Liver (tissue), 10 donors: ENCODE measurements at places on chromosomes 13 and 19. TPM values are rescaled to one million over a fixed set of nuclear protein-coding genes. Genes with fewer than 3 reads are reported as not detected.
A peak's percentile ranks its signal among the peaks of the same experiment; 100 is the strongest.

DNA sequence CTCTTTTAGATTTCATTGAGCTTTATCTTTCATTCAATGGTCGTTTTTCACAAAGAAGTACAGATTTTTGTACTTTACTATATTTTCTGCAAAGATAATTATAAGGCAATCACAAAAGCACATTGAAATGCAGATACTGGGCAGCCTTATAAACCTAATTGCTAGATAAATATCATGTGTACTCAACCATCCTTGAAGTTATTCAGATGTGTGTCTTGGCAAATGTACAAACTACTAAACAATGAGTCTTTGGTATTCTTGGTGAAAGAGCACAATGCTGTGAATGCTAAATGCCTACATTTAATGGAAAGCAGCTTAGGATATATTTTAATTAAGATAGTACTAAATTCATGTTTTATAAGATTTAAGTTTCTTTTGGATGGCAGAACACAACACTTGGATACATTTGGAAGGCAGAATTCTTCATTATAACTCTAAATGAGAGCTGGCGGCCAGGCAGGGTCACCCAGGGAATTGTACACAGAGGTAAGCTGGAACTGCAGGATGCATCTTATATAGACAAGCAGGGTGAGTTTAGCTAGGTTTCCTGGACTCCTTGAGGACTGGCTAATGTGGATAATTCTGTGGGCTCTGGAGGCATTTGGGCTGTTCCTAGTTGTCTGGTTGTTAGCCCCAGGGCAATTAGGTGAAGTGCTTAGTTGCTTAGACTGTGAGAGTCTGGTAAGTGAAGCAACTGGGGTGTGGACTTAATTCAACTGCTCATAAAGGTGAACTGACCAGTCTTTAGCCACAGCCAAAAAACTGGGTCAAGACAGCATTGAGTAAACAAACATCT is 286.6 kb downstream of the PCDH20 start:
- H3K4me1 ChIP-seq = no peaks in the 10 kb centered on the region
- no peaks in the 10 kb centered on the region for H3K36me3 ChIP-seq
- H3K27me3 ChIP-seq = no peaks in the 10 kb centered on the region
- H3K27ac ChIP-seq = no peak overlapping the region
- no peak for DNase-seq

DNA sequence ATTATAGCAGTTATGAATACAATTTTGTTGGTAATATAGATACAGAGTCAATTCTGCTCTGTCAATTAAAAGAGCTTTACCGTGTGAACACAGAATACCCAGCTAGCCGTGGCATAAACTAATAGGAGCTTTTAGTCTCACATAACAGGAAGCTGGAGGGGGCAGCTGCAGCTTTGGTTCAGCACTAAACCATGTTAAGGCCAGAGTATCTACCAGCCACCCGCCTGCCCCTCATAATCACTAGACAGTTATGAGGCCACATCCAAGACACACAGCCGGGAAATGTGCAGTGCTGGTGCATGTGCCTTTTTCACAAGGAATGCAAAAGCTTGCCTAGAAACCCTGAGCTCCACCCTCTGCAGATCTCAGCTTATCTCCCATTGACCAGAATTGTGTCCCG is 62.3 kb downstream of the SGCG start:
- no peak overlapping the region for H3K27ac ChIP-seq
- DNase-seq = no peak
- H3K36me3 ChIP-seq = no peaks in the 10 kb centered on the region
- no peak overlapping the region for H3K4me3 ChIP-seq

Gene ZNF382
- total RNA-seq = 3.8 TPM

GRCh38 chr19:4016486-4016885 is 8.9 kb downstream of the PIAS4 start:
- no peaks in the 10 kb centered on the region for H3K27me3 ChIP-seq
- DNase-seq = no peak
- H3K4me3 ChIP-seq = no peak overlapping the region
- H3K27ac ChIP-seq = peak overlapping the region; percentile 38
- peaks cover 17% of the 10 kb centered on the region for H3K4me1 ChIP-seq

DNA sequence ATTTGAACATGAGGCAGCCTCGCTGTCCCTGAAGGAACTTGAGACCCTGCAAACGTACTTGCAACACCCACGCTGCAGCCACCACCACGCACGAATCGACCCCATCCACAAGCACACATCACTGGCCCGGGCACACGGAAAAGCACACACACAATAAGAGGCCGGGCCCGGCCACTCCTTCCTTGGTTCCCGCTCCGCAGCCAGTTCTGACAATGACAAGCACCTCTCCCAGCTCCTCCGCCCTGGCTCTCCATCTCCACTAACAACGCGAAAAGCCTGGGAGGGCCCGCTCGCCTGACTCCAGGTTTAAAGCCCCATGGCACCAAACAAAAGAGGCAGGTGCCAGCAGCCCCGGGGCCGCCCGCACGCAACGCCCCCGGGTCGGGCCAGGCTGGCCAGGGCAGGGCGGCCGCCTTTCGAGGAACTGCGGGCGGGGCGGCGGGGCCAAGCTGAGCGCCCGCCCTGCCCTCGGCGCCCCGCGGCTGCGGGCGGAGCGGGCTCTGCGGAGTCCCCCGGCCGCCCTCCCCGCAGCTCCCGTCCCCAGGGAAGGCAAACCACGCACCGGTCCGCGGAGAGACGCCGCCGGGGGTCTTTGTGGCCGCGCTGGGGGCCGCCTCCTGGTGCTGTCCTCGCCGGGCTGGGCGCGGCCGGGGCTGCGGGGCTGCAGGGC is 495 bp downstream of the DCLK1 start:
- H3K36me3 ChIP-seq = no peaks in the 10 kb centered on the region
- DNase-seq = no peak
- no peaks in the 10 kb centered on the region for H3K4me1 ChIP-seq
- no peak overlapping the region for H3K27ac ChIP-seq
- H3K4me3 ChIP-seq = no peak overlapping the region

Gene CDX2
- total RNA-seq = not detected

DNA sequence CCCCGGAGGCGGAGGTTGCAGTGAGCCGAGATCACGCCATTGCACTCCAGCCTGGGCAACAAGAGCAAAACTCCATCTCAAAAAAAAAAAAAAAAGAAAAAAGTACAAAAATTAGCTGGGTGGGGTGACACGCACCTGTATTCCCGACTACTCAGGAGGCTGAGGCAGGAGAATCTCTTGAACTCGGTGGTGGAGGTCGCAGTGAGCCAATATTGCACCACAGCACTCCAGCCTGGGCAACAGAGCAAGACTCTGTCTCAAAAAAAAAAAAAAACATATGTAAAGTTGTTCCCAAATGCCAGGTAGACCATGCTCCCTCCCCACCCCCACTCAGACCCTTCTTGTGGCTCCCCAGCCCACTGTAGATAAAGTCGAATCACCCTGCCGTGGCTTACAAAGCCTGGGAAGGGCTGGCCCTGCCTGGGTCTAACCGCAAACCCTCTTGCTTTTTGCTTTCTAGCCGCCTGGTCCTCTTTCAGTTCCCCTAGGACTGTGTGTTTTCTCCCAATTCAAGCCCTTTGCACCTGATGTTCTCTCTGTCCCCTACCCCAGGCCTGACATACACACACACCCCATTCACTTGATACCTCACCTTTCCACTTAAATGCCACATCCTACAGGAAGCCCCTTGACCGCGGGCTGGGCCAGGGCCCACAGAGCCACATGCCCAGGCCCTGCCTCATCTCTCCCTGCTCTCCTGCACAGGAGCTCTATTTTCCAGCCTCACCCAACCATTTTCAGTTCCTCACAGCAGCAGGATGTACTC is 34.4 kb downstream of the MAP4K1 start:
- H3K27me3 ChIP-seq = no peaks in the 10 kb centered on the region
- no peak overlapping the region for H3K4me3 ChIP-seq
- DNase-seq = no peak
- no peaks in the 10 kb centered on the region for H3K36me3 ChIP-seq
- no peak overlapping the region for H3K27ac ChIP-seq
- no peaks in the 10 kb centered on the region for H3K4me1 ChIP-seq

- H3K36me3 ChIP-seq = no peaks in the 10 kb centered on the region
- H3K27ac ChIP-seq = no peak overlapping the region
- no peaks in the 10 kb centered on the region for H3K27me3 ChIP-seq
- no peak overlapping the region for H3K4me3 ChIP-seq
- no peak for DNase-seq
Observed at GRCh38 chr13:74077792-74078191, 56.4 kb downstream of the KLF12 start.

Gene ZNF93
- 3.2 TPM for total RNA-seq

GRCh38 chr13:42486711-42487198 is 87.2 kb upstream of the TNFSF11 start:
- H3K36me3 ChIP-seq = no peaks in the 10 kb centered on the region
- DNase-seq = no peak
- no peak overlapping the region for H3K4me3 ChIP-seq
- no peaks in the 10 kb centered on the region for H3K27me3 ChIP-seq
- H3K27ac ChIP-seq = no peak overlapping the region

Gene FCGBP
- 1.5 TPM for total RNA-seq
